ENCODE measurements at places on chromosomes 2 and 18.

DNA sequence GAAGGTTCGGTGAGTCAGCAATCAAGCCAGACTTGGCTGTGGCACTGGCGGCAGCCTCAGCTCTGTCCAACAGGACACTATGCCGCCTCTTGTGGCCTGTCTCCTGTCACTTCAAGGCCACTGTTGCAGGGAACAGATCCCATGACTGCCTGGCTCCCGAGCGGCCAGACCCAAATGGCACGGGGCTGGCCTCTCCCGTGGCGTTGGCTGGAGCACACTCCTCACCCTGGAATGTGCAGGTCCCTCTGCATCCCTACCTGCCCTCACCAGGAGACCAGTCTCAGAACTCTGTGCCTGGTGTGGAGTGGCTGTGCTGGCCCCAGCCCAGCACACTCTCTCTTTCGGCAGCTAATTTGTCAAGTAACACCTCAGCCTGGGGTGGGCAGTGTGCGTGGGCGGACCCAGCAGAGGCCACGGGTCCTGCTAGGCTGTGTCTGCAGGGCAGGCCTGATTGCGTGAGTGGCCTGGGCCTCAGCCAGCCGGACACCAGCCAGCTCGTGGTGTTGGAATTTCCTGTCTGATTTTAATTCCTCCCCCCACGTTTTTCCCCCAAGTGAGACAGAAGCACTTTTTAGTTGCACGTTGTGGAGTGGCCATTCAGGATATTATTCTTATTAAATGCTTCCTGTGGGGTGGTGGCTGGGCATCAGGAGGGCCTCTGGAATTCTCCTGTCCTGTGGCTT, 179.3 kb downstream of the GLI2 start:
- DNase-seq: no peak

DNA sequence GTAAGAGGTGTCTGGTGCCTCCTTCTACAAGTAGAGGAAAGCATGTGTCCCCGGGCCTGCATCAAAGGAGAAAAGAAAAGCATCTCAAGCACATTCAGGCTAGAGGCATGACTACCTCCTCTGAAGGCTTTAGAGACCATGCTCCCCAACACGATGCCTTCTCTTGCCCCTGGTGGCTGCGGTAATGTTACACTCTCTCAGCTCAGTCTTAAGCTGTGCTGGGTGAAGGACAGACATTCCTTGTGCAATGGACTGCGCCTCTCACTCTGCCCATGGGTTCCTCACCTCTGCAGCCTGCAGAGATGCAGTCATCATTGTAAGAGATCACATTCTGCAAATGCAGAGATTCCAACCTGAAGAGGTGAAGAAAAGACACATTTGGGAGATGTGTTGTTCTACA, 148.2 kb upstream of the HNRNPA3 start:
- DNase-seq: no peak

GRCh38 chr2:169095621-169096105, 26.3 kb downstream of the DHRS9 start:
- DNase-seq: no peak

DNA sequence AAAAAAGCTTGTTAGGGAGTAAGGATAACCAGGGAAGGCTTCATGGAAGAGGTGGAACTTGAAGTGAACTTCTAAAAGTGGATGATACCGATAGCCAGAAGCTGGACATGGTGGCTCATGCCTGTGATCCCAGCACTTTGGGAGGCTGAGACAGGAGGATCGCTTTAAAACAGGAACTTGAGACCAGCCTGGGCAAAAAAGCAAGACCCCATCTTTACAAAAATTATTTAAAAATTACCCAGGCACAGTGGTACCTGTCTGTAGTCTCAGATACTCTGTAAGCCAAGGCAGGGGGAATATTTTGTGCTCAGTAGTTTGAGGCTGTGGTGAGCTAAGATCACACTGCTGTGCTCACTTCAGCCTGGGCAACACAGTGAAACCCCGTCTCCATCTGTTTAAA, 10.2 kb downstream of the PAPOLG start:
- no peak for DNase-seq

DNA sequence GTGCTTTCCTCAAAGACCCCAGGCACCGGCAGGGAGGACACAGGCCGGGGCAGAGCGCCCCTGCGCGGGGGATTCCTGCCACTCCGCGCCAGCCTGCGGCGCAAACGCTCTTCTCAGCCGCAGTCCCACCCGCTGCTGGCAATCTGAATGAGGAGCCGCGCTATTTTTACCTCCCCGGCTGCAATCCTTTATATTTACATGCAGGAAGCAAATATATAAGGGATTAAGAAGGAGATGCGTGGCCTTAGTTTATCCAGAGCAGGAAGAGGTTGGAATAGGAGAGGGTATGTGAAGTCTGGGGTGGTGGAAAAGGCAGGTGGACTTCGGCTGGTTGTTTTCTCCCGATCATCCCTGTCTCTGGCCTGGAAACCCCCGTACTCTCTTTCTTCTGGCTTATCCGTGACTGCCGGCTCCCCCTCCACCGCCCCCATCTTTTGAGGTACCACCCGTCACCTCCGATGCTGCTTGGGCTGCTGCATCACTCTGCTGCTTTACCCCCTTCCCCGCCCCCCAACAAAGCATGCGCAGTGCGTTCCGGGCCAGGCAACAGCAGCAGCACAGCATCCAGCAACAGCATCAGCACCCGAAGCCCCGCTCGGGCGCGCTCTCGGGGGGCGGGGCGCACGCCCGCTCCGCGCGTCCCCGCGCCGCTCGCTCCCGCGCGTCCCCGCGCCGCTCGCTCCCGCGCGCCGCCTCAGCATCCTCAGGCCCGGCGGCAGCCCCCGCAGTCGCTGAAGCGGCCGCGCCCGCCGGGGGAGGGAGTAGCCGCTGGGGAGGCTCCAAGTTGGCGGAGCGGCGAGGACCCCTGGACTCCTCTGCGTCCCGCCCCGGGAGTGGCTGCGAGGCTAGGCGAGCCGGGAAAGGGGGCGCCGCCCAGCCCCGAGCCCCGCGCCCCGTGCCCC, at the start of gene ADAM23:
Gene ADAM23, plus strand, starts transcription at position 700 of the 902 bp plus-strand sequence. CDS start 335 bp downstream, outside the sequence.
- peak; percentile 89 for DNase-seq

- no peak for DNase-seq
These were observed 931.0 kb downstream of the EPHA4 start for GRCh38 chr2:220641137-220641536.

DNA sequence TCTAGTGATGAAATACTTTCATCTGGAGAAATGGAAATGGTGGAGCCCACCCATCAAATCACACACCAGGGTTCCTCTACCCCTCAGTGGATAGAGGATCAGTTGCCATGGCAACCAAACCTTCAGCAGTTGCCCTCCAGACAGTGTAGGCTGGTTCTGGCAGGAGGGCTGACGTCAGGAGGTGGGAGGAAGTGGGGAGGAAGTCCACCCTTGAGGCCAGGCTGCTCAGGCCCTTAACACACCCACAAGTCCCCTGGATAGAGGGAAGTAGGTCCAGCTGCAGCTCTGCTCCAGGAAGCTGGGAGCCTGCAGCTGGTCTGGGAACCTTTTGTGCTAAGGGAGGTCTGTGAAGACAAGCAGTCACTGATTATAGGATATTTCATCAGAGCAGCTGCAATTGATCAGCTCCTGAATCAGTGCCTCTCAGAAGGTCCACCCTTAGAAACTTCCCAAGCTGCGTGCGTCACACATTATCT, 186.6 kb downstream of the MTX2 start:
- DNase-seq: no peak

DNA sequence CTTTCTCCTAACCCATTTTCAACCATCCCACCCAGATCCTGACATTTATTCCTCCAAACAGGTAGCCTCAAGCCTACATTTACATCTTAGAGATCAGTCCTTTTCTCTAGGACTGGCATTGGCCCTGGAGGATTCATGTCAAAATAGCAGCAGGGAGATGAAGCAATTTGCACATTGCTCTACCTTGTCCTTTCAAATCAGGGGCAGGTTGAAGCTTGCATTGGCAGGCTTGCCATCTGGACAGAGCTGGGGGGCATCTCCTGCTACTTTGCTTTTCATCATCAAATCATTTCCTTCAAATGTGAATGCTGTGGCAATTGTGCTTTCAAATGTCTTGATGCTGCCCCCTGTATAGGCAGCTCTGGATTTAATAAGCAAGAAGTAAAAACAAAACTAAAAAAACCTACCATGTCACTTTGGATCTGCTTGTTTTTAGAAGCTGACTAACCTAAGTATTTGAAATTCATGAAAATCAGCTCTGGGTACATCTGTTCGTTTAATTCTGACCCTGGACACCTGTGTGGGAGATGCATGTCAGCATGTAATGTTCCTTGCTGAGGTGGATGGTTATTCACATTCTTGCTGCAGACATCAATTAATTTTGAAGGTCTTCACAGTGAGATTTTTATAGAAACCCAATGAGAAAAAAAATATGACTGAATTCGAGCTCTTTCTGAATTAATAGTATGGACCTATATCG, 47.9 kb downstream of the KIF5C start:
- DNase-seq: no peak

- DNase-seq: no peak
These were observed 374.6 kb downstream of the IRS1 start for GRCh38 chr2:226424971-226425370.

GRCh38 chr2:150425121-150425955, 62.1 kb downstream of the RND3 start:
- DNase-seq: no peak

- no peak for DNase-seq
These were observed 191.9 kb upstream of the SMAD2 start for GRCh38 chr18:48122376-48122775.

GRCh38 chr2:46812361-46813019, 103.1 kb downstream of the MCFD2 start:
- DNase-seq: no peak

- DNase-seq: no peak
These were observed 49.2 kb upstream of the FRZB start for GRCh38 chr2:182915369-182916326.

DNA sequence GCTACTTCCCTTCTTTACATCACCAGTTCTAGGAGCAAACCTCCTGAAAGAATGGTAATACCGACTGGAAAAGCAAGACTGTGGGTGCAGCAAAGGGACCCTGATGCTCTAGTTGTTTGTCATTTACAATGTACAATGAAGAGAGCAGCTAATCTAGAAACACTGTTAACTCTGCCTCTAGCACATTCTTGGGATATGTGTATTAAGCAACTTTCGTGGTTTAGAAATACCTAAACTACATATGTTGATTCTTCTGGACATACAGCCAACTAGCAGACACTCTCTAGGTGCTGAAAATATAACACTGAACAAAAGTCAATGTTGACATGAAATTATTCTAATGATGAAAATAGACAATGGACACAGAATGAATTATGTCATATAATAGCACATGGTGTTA, 440.3 kb upstream of the MC4R start:
- DNase-seq: no peak

DNA sequence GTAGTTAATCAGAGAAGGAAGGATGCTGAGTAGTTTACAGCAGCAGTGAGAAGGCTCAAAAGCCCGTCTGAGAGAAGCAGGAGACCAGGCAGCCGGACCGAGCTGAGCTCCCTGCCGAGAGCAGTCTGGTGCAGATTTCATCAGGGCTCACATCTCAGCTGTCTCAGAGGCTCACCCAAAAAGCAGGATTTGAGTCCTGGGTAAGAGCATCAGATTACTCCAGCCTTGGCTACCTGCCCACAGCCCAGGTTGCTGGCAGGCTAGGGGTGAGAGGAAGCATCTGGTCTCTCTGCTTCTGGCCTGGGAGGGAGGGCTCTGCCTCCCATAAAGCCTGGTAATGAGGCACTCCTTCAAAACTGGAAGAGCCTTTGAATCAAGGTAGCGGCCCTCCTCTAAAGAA, 140.5 kb downstream of the ST6GAL2 start:
- DNase-seq: no peak
